ENCODE measurements at places on chromosomes 3 and 15.

DNA sequence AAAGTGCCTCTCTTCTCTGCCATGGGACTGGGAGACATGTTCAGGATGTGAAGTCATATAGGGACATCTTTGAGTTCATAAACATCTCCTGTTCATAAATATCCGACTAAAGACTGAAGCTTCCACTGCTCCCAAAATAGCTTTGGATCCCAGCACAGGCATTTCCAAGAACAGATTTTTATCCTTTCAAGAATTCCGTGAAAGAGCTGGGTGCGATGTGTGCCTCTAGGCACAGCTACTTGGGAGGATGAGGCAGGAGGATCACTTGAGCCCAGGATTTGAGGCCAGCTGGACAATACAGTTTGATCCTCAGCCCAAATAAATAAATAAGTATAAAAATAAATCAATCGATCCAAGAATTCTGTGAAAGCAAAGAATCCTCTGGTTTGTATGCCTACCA, 6.7 kb upstream of the ISLR2 start:
- no peak for DNase-seq

DNA sequence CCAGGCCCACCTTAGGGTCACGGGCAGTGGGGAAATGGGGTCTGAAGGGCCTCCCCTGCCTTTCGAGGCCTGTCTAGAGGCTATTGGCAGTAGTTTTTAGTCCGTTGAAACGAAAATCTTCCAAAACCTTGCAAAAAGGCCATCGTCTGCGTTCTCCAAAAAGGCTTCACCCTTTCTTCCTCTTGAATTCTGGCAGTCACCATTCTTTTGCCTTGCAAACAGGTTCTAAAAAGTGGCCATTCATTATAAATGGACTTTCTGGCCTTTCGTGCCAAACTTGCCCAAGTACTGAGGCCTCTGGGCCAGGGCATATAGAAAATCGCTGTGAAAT, 367 bp upstream of the TARS3 start:
- DNase-seq: no peak

GRCh38 chr15:80120636-80121035, 32.2 kb upstream of the FAH start:
- no peak for DNase-seq

DNA sequence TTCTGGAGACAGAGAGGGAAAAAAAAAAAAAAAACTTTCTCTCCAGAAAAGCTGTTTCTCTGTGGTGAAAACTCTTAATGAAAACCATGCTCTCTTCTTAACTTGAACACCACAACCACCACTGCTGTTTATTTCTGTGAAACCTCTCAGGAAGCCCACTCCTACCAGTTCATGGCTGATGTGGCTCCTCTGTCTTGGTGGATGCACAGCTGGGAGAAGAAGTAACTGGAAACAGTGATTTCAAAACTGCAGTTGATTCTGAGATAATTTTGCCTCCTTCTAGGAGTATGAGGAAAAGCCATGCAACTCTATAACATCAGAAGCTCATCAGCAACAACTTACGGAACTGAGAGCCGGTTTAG, 40.2 kb upstream of the PYGO1 start:
- DNase-seq: peak; percentile 34

DNA sequence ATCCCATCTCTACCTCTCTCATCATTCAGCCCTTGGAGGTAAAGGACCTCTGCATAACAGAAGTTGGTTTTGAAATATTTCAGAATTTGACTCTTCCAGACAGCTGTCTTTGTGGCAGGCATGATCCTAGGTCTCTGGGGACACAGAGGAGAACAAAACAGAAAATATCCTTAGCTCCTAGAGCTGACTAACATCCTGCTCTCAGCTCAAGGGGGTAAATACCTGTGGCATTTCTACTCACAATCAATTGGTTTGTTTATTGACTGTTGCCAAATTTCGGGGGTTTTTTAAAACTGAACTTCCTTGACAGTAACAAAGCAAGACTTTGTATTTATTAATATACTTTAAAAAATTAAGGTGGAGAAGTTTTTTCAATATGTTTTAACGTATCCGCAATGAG, 78.8 kb downstream of the EOMES start:
- DNase-seq: no peak

Measured in inflammatory macrophage (primary cell).